ENCODE measurements at places on chromosomes 6 and 20.

DNA sequence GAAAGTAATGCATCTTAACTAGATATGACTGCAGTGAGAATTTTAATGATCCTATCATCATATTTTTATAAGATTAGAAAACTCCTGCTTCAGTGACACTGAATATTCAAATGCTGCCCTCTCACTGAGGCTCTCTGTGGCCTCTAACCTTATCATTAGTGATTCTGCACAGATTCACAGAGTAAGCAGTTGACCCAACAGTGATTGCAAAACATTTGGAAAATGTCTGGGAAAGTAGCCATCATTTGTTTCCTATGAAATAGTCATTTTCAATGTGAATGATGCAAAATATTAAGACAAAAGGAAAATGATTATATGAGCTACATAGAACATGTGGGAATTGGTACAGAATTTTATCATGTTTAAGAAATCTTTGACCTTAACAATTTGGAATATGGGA is 210.3 kb downstream of the TBX18 start:
- DNase-seq, result no peak

- DNase-seq, result no peak
Observed at GRCh38 chr6:133528566-133528965, 287.4 kb downstream of the EYA4 start.

GRCh38 chr6:122322824-122323223 is 76.6 kb upstream of the HSF2 start:
- no peak for DNase-seq

DNA sequence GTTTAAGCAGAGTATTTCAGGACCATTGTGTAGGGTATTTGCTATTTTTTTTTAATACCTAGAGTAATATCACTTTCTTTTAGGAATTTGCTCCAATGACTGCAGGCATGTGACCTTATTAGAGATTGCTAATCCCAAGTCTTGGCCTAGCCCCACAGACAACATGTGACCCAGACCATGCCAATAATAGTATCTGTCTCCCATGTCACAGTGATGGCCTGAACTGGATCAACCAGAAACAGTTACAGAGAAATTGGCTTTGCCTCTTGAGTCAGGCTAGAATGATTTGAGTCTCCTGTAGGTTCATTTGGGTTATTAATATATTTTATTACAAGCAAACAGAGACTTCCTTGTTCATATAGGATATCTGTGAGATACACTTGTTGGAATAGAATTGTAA is 116.8 kb downstream of the DNAH8 start:
- no peak for DNase-seq
